ENCODE measurements at places on chromosomes 3 and 15. TPM values are rescaled to one million over a fixed set of nuclear protein-coding genes. Genes with fewer than 3 reads are reported as not detected.

DNA sequence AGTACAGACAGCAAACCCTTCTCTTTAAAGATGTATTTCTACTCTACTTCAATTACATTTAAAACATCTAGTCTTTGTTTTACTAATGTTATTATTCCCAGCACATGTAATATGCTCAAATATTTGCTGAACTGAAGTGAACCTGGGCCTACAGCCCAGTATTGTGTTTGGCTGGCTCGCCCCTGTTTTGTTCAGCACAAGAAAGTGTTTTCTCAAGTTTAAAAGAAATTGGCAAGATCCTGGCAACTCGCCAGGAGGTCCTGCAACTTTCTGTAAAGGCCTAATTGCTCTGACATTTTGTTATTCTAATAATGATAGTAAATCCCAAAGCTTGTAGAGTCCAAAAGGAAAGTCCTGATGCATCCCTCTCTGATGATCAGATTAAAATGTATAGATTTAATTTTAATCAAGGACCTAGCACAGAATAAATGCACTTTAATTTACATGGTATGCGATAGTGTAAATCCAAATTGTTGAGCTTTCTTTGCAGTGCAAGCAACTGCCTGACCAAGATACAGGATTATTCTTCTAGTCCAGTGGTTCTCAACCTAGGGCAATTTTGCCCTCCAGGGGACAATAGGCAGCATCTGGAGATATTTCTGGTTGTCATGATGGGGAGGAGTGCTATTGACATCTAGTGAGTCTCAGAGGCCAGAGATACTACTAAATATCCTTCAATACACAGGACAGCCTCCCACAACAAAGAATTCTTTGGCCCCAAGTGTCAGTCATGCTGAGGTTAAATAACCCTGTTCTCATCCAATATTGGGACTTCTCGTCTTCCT lies 35.7 kb upstream of the TMOD3 start:
- H3K36me3 ChIP-seq = no peaks in the 10 kb centered on the region
- DNase-seq = no peak
- no peak overlapping the region for H3K4me3 ChIP-seq
- no peaks in the 10 kb centered on the region for H3K27me3 ChIP-seq

DNA sequence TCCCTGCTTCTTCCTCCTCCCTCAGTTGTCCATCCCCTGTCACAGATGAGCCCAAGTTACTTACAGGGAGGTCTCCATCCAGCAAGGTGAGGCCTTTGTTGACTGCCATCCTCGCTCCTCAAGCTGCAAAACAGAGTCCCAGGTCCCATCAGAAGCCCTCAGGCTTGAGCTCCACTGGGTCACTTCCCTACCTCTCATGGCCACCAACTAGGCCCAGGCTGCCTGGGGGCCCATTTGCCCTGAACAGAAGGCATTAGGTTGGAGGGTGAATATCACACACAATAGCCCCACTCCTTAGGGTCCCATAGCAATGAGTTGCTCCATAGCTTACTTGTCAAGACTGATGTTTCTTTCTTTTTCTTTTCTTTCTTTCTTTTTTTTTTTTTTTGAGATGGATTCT lies 1.8 kb downstream of the PLIN1 start:
- no peak overlapping the region for H3K4me3 ChIP-seq
- no peak for DNase-seq
- H3K36me3 ChIP-seq = no peaks in the 10 kb centered on the region

- no peaks in the 10 kb centered on the region for H3K4me1 ChIP-seq
- no peaks in the 10 kb centered on the region for H3K36me3 ChIP-seq
- H3K27ac ChIP-seq = no peak overlapping the region
- H3K4me3 ChIP-seq = no peak overlapping the region
These were observed 23.6 kb upstream of the DUSP7 start for GRCh38 chr3:52079958-52080357.

Gene CHRFAM7A
- total RNA-seq = 1.8 TPM

Gene GHSR
- total RNA-seq = not detected

Gene SAMD7
- total RNA-seq = not detected

All from astrocyte (in vitro differentiated cells and primary cell).